ENCODE measurements at places on chromosomes 12 and 14. TPM values are rescaled to one million over a fixed set of nuclear protein-coding genes. Genes with fewer than 3 reads are reported as not detected.

Gene KCNC2
- total RNA-seq, result not detected

Gene BMAL2
- total RNA-seq, result 1.7 TPM

Gene MYF6
- 0.44 TPM for total RNA-seq

Gene KRT77
- total RNA-seq, result not detected

DNA sequence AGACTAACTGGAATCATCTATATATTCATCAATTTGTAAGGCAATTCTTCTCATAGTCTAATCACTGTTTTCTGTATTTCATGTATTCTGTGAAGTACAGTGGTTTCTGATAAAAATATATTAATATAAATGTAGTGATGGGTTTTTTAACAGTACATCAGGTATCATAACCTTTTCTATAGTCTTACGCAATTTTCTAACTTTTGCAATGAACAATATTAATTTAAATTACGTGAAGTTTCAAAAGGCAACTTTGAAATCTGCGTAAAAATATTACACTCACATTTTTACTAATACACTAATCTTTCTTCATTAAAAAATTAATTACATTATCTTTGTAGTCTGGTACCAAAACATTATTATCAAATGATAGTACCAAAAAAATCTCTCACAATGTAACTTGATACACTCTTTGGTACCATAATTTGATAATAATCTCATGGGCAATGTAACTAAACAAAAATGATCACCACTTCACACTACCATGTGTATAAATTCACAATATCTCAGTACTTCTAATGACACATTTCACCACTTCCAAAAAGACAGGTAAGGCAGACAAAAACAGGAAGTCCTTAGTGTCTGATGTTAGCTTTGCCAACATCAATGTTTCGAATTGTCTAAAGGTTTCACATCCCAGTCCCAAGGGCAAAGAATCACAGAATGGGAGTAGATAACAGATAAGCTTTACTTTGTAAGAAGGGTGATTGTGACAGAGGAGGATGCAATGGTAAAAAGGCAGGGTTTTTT lies 8.7 kb downstream of the DNAI7 start:
- DNase-seq, result no peak

DNA sequence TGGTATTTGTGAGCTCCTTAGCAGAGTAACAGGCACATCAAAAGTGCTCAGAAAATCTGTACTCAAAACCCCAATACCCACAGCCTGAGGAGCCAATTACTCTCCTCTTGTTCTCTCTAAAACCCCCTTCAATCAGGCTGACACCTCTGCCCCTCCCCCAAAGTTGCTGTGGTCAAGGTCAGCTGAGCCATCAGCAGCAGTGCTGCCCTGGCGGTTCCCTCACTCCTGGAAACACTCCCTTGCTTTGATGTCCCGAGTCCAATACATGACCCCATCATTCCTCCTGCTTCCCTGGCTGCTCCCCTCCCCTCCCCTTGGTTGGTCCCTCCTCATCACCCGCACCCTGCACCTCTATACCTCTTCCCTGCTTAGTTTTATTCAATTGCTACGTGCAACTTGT lies 57.2 kb upstream of the C14orf132 start:
- DNase-seq, result no peak

DNA sequence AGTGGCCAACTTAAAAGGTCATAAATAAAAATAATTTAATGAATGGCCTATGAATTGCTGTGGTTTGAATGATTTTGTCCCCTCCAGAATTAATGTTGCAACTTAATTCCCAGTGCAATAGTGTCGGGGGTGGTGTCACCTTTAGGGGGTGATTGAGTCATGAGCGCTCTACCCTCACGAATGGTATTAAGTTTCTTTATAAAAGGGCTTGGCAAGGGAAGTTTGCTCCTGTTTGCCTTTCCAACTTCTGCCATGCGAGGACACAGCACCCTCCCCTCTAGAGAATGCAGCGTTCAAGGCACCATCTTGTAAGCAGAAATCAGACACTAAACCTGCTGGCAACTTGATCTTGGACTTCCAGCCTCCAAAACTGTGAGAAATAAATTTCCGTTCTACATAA lies 253.3 kb downstream of the ATXN7L3B start:
- DNase-seq, result no peak

DNA sequence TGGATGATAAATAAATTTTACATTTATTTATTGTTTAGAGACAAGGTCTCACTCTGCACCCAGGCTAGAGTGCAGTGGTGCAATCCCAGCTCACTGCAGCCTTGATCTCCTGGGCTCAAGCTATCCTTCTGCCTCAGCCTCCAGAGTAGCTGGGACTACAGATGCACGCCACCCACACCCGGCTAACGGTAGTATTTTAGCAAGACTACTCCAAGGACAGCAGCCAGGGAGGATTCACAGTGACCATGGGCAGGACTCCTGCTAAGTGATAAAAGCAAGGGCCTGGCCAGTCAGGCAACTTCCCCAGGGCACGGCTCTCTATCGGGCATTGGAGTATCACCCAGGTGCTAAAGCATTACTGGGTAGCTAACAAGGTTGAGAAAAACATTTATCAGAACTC lies 55.4 kb downstream of the ARL6IP4 start:
- DNase-seq, result no peak

DNA sequence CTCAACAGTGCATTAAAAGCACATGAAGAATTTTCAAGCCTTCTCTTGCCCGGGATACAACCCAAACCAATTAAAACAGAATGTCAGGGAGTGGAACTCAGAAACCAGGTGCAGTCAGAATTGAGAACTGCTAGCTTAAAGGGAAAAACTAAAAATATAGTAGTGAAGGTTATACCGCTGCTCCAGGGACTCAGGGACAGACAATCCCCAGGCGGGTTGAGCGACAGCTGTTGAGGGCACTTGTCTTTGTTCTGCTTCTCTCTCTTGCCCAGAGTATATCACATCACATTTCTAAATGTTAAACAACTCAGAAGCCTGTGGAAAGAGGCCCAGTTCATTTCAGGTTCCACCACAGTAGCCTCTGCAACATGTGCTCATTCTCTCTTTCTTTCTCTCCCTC lies 93.1 kb downstream of the SLC5A8 start:
- DNase-seq, result no peak

DNA sequence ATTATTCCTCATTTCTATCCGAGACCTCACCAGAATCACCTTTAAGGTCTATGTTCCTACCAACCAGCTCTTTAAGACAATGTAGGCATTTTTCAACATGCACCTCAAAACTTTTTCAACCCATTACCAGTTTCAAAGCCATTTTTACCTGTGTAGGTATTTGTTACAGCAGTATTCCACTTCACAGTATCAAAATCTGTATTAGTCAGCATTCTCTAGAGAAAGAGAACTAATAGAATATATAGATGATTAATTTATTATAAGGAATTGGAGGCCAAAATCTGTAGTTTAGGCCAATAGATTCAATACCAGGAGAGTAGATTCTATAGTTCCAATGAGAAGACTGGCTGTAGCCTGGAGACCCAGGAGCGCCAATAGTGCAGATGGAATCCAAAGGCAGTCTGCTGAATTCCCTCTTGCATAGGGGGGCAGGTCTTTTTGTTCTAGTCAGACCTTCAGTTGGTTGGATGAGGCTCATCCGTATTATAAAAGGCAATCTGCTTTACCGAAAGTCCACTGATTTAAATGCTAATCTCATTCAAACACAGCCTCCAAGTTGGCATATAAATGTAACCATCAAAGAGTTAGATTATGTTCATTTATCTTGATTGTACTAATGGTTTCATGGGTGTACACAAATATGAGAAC lies 151.6 kb upstream of the SYT1 start:
- no peak for DNase-seq
